Left ventricle myocardium inferior (tissue), 1 donor: ENCODE measurements at places on chromosomes 2 and 18.

- DNase-seq, result no peak
Observed at GRCh38 chr2:161303535-161304050, 4.6 kb upstream of the PSMD14 start.

DNA sequence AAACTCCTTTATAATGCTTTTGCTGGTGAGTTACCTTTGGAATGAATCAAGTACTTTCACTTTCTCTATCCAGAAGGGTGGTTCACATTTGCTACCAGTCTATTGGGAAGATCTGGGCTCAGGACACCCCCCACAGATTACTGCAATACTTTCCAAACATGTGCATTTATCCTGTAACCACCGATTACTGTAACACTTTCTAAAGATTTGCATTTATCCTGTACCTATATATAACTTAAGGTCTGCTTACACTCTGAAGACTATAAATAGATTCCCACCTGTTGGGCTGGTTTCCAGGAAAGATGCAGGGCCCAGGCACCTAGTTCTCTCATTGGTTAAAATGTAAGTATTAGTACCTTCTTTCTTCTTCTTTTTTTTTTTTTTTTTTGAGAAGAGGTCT lies 113.0 kb upstream of the NEDD4L start:
- DNase-seq, result no peak

GRCh38 chr2:12804091-12804856 lies 87.5 kb downstream of the TRIB2 start:
- DNase-seq, result no peak

DNA sequence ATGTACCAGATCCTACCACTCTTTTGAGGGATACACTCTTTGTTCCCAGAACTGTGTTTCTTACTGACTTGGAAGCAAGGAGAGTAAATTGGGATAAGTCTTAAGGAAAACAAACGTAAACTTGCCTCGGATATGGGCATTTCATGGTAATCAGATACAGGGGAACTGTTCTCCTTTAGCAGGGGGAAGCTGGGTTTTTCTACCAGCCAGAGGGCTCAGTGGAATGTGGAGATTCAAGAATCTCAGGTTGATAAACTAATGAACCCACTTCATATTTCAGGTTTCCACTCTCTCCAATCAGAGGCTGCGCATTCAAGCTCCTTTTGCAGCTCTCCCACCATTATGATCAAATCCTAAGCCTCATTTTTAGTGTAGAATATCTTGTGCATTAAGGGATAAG lies 676.5 kb upstream of the FSHR start:
- DNase-seq, result no peak

- no peak for DNase-seq
Observed at GRCh38 chr2:165953306-165953654, 296 bp downstream of the TTC21B start.

GRCh38 chr2:128058114-128058513 lies 30.3 kb upstream of the SAP130 start:
- no peak for DNase-seq

GRCh38 chr2:69786052-69786560 lies 43.4 kb upstream of the GMCL1 start:
- DNase-seq, result no peak

- no peak for DNase-seq
Observed at GRCh38 chr18:26519114-26519513, 29.2 kb downstream of the KCTD1 start.

GRCh38 chr18:13681701-13682100 lies 44.7 kb downstream of the FAM210A start:
- no peak for DNase-seq
